ENCODE measurements at places on chromosomes 12 and 14.

GRCh38 chr12:71135812-71136176 lies 22.0 kb downstream of the TSPAN8 start:
- no peak for DNase-seq

- no peak for DNase-seq
Observed at GRCh38 chr14:96243785-96244184, 12.2 kb upstream of the BDKRB1 start.

DNA sequence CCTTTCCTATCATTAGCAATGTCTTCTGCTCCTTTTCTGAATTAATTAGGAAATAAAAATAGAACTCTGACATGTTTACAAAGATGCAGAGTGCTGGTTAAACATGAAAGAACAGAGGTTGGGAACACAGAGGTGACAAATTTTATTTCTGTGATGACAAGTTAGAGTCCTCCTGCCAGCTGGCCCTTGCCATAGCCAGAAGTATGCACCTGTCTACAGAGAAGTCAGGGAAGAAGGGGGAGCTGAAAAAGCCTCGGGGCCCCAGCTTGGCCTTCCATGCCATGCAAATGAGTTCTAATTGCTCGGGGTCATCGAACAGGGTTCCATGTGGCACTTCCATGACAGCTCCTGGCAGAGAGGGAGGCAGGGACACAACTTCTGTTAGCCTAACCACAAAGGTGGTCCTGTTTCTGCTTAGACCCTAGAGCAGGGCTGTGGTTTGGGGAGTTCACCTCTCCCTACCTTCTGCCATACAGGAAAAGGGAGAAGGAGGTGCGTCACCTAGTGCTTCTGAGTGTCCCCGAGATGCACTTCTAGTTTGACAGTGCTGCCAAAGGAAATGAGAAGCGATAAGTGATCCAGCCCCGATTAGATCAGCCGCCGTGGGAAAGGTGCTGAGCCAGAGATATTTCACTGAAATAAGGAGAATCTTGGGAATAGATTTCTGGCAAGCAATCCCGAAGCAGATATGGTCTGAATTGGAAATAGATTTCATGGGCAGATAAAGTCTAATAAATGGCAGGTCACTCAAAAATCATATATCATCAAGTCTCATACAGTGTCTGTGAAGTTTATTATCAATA lies 155.8 kb upstream of the FOXN3 start:
- DNase-seq: peak; percentile 29

DNA sequence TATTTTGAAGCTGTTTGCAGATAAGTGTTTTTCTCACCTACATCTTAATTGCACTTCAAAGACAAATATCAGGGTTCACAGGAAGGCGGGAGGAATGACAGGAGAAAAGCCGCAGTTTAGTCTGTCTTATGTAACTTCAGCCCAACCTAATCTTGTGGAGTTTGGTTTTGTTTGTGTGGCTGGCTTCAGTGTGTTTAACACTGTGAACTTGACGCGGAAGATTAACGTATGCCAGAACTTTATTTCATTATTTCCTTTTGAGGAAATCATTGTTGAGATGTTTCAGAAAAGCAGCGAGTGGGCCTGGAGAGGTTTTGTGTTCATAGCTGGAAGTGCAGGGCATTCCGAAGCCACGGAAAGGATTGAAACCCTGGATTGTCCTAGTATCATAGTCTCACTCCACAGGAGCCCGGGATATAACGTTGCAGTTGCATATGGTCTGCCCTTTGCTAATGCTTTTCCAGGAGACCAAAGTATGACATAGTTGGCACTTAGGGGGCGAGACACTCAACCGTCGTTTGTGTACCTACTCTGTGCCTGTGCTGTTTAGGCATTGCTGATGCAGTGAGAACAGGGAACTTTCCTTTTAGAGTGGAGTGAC lies 2.0 kb downstream of the PELI2 start:
- no peak for DNase-seq

GRCh38 chr14:52000019-52000582 lies 10.8 kb downstream of the RTRAF start:
- DNase-seq: no peak

DNA sequence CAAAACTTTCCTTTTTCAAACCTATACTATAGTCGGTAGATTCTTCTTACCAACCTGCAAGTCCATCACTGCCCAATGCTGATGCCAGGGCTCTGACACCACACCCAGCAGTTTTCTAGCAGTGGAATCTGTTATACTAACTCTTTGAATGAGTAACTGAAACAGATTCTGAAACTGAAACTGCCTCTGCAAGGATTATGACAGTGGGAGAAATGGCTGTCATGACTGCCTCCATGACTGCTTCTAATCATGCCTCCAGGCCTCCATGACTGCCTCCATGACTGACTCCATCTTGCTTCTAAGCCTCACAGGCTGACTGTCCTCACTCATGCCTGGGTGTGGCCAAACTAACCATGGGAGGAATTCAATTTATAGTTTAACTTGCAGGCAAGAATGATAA lies 29.4 kb upstream of the OXA1L start:
- no peak for DNase-seq

- DNase-seq: no peak
Observed at GRCh38 chr12:6866920-6867412, 365 bp upstream of the TPI1 start.

DNA sequence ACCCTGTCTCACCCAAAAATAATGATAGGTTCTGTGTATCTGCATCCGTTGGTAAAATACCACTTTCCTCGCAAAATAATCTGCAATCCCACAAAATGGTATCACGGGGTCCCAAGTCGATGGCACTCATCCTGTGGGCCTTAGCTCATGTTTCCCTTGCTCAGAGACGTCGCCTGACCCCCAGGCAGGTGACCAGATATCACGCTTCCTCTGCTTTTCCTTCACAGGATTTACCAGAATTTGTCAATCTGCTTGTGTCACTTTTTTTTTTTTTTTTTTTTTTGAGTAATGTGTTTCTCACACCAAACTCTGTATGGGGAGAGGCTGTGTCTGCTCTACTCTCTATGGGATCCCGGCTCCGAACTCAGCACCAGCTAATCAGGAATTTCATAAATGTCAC lies 162.7 kb downstream of the PRKCH start:
- DNase-seq: no peak

GRCh38 chr14:60064491-60065072 lies 27.1 kb upstream of the PCNX4 start:
- DNase-seq: no peak

DNA sequence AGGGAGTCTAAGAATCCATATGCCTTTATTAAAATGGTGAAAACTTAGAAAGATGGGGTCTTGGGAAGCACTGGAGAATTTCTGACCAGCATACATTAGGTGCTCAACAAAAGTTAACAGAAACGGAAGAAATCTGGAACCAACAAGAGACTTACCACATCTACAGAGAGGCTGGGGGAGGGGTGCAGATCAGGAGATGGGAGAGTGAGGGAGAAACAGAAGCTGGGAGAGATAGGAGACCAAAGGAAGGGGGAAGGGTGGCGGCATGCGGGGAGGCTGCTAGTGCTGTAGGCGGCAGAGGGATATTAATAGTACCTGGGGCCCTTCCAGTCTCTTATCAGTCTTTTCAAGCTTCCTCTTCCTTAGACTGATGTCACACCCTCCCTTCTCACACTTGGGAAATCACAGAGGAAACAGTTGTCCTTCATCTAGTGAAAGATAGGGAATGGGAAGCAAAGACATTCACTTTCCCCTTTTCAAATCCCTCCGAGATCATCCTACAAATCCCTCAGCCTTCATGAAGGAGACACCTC lies 18.1 kb downstream of the ZBTB39 start:
- no peak for DNase-seq

DNA sequence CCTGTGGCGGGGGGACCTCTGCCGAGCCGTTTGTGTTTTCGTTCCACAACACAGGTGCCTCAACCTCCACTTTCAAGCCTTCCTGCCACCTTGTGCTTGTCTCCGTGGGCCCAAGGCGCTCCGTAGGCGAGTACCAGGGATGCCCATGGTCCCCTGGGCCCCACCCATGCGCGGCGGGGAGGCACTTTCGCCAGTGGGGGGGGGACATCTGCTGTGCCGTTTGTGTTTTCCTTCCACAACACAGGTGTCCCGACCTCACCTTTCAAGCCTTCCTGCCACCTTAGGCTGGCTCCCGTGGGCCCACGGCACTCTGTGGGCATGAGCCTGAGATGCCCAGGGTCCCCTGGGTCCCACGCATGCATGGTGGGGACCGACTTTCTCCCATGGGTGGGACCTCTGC lies 335.9 kb downstream of the ALG10 start:
- DNase-seq: no peak

DNA sequence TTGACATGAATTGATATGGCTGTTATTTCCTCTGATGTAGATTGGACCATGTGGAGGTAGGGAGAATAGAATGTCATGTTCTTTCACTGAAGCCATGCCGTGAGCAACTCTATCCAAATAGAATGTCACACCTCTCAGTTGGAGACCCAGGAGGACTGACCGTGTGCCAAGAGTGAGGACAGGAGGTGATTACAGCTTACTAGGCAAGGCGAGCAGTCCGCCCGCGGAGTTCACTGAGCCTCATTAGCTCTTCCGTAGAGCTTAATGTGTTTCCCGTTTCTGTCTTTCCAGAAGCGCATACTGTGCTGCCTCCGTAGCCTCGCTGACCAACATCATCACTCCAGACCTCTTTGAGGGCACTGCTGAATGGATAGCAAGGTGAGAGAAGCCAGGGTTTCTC lies 45.6 kb downstream of the FNTB start:
- no peak for DNase-seq

- DNase-seq: no peak
Observed at GRCh38 chr12:66965621-66966020, 286.7 kb upstream of the GRIP1 start.

DNA sequence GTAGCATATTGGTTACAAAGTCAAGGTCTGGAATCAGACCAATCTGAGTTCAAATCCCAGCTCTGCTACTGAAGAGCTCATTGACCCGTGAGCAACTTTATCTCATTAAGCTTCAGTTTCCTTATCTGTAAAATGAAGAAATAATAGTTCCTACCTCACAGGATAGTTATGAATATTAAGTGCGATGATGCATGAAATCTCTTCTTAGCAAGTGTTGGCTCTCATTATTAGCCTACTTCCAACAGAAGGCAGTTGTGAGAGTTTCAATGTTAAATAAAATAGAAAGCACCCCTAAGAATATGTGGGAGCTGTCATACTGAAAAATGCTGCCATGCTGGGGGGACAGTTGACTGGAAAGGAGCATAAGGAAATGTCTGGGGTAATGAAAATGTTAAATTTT lies 39.0 kb upstream of the ITPR2 start:
- no peak for DNase-seq

DNA sequence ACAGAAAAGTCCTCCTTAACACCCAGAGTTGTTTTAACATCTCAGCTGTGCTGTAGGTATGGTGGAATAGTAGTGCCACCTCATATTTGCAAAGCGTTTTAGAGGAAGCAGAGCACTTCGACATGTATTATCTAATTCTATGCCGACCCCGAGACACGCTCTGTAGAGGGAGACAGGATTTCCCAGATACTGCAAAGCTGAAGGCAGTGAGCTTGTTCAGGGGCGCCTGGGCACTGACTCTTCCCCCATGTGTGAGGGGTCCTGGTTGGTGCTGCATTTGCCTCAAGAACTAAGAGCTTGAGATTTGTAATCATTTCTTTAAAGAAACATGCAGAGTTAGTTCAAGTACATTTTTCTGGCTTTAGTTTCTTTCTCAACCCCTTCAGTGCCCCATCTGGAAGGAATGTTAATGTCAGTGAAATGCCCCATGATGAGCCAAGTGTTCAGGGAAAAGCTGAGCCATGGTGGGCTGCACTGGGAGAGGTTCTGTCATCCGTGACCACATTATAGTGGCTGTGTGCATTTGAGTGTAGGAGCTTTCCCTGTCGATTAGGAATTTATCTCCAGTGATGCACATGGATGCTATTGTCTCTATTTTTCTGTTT lies 66.3 kb downstream of the MBIP start:
- no peak for DNase-seq

- no peak for DNase-seq
Observed at GRCh38 chr12:114729731-114730130, 45.8 kb upstream of the TBX3 start.

DNA sequence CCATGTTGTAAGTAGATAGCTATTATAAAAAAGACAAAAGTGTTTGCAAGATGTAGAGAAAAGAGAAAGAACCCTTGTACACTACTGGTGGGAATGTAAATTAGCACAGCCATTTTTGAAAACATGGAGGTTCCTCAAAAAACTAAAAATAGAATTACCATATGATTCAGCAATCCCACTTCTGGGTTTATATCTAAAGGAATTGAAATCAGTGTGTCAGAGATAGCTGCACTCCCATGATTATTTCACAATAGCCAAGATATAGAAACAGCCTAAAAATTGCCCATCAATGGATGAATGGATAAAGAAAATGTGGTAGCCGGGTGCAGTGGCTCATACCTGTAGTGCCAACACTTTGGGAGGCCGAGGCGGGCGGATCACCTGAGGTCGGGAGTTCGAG lies 9.2 kb downstream of the PSMC6 start:
- no peak for DNase-seq

- no peak for DNase-seq
Observed at GRCh38 chr12:90055071-90055470, 346.4 kb upstream of the ATP2B1 start.

- DNase-seq: no peak
Observed at GRCh38 chr14:70442750-70443149, 9.2 kb upstream of the ADAM21 start.

- peak; percentile 31 for DNase-seq
Observed at GRCh38 chr12:86914721-86915120, 658.5 kb upstream of the MGAT4C start.

GRCh38 chr14:76456200-76456599 lies 80.3 kb downstream of the ESRRB start:
- DNase-seq: peak; percentile 23

DNA sequence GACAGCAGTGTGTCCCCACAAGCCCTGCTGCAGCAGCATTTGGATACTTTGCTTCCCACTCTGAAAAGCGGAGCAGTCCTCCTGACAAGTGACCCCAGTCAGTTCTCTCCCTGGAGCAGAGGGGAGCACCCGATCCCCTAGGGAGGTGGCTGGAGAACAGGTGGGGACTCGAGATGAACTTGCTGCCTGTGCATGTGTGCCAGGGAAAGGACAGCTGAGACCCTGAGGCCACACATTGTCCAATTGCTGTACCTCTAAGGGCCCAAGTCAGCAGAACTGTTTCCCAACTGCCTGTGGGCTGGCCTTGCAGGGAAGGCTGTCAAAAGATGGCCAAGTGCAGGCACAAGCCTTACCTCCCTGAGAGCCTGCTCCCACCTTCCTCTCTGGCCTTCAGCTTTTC lies 55.1 kb downstream of the IFT43 start:
- DNase-seq: no peak

DNA sequence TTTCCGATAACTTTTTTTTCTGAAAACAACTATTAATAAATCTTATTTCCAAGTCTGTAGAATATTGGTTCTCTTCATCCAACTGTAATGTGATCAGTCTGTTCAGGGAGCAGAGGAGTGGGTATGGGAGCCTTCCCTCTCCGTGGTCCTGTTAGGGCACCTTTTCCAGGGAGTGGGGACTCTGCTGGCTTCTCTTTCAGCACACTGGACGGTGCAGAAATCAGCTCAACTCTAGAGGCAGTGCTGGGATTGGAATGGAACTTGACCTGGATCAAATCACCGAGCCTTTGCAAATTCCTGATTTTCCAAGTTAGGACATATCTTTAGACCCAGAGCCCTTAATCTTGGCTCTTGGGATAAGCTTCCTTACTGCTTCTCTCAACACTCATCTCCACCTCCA lies 630.4 kb downstream of the DIO2 start:
- DNase-seq: no peak

All from SHP77 treated with DMSO at 0.1 percent for 48 hours (cell line).